Right renal cortex interstitium (tissue), 3 donors: ENCODE measurements at places on chromosomes 16 and 17. TPM values are rescaled to one million over a fixed set of nuclear protein-coding genes. Genes with fewer than 3 reads are reported as not detected.

Gene CENPV
- 70.1 TPM for polyA plus RNA-seq

Gene KCNH6
- polyA plus RNA-seq = 1.3 TPM

Gene TEX19
- not detected for polyA plus RNA-seq

Gene SLC16A6
- 0.85 TPM for polyA plus RNA-seq

Gene CDT1
- polyA plus RNA-seq = 10.5 TPM

Gene CRYBA1
- polyA plus RNA-seq = not detected

Gene EIF3C
- polyA plus RNA-seq = 654 TPM

GRCh38 chr16:86625821-86626220 lies 47.5 kb downstream of the FOXL1 start:
- DNase-seq = no peak

DNA sequence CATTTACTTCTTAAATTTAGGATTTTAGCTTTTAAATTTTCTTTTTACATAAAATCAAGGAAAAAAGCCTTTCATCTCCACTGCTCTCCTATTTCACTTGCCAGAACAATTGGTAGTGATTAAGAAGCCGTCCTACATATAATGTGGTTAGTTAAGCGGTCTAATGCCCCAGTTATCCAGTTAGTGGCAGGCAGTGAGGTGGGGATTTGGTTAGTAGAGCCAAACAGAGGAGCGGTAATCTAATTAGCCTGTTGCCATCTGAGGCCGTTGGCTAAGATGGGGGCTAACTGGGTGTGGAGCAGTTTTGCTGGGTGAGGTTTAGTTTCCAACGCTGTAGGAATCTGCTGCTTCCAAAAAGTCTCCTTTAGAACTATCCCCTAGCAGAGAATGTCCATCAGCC lies 22.4 kb downstream of the SNX11 start:
- no peak for DNase-seq

DNA sequence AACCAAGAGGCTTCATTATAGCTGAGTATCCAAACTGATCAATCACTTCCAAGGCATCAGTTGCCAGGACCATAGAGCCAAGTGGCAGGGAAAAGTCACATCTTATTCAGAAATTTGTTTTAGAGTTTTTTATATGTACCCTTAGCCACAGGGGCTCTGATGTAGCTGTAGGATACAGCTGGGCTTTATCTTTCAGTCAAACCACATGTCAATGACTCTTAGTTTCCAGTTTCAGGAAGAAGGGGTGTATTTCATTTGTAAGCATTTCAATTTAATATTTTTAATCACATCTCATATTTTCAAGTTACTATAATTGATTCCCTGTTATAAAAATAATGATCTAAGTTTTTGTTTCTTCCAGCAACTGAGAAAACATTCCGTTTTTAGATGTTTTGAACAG lies 2.9 kb upstream of the FLCN start:
- DNase-seq = no peak

DNA sequence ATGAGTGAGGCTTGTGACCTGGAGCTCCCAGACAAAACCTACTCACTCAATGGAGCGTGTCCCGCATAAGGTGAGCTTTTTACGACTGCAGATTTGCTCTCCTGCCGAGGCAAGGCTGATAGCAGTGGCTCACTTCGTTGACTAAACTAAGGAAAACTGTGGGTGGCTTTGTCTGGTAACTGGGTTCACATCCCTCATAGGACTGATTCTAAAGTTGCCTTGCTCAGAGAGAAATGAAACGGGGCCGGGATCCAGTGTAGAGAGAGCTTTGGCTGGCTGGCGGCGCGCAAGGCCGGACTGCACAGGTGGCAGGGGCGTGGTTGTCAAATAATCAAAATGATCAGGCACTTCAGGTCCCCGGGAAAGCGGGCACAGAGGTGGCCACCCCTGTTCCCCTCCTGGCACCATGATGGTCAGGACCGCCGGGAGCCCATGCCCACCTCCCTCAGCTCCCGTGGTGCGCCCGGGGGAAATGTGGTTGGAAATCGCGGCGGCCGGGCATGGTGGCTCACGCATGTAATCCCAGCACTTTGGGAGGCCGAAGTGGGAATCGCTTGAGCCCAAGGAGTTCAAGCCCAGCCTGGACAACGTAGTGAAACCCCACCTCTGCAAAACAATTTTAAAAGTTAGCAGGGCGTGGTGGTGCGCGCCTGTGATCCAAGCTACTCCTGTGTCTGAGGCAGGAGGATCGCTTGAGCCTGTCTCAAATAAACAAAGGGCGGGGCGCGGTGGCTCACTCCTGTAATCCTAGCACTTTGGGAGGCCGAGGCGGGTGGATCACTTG lies 26.6 kb upstream of the OR1F1 start:
- DNase-seq = no peak

GRCh38 chr16:6704306-6704930 lies 628.2 kb upstream of the RBFOX1 start:
- no peak for DNase-seq

DNA sequence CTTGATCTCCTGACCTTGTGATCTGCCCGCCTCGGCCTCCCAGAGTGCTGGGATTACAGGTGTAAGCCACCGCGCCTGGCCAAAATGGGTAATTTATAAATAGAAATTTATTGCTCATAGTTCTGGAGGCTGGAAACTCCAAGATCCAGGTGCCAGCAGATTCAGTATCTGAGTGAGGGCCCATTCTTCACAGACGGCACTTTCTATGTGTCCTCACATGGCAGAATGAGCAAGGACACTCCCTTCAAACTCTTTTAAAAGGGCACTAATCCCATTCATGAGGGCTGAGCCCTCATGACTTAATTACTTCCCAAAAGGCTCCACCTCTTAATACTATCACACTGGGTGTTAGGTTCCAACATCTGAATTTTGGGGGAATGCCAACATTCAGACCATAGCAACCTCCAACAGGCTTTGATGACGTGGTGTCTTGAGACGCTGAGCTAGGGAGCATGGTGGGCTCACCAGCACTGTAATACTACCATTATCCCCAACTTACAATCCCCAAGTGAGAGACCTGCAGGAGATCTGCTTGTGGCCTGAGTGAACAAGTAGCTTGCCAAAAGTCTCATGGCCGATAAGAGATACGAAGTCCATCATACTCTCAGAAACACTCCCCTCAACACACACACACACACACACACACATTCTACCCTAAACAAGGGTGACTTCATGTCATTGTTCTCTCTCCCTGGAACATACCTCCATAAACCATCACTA lies 8.5 kb downstream of the CMTM4 start:
- no peak for DNase-seq

GRCh38 chr16:80123189-80123588 lies 417.6 kb upstream of the DYNLRB2 start:
- no peak for DNase-seq

DNA sequence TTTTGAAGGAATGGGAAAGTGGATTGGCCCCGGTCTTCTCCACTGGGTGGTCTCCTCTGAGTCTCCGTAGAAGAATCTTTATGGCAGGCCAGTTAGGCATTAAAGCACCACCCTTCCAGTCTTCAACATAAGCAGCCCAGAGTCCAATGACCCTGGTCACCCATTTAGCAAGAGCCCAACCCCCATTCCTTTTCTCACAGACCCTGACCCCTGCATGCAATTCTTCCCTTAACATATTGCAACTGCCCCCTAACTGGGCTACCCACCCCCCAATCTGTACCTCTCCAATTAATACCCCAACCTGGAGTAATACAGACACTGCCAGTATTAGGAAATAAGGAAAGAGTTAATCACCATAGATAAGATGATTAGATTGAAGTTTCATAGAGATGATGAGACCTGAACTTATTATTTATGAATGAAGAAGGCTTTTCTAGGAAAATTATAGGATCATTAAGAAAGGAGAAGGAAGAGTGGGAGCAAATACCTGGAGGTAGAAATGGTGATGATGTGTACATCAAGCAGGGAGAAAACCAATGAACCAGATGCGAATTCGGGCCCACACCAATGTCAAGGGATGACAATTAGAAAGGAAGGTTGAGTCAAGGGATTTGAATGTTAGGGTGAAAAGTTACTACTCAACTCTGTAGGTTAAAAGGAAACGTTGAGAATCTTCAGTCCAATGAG lies 2.4 kb downstream of the CCL2 start:
- DNase-seq = no peak

DNA sequence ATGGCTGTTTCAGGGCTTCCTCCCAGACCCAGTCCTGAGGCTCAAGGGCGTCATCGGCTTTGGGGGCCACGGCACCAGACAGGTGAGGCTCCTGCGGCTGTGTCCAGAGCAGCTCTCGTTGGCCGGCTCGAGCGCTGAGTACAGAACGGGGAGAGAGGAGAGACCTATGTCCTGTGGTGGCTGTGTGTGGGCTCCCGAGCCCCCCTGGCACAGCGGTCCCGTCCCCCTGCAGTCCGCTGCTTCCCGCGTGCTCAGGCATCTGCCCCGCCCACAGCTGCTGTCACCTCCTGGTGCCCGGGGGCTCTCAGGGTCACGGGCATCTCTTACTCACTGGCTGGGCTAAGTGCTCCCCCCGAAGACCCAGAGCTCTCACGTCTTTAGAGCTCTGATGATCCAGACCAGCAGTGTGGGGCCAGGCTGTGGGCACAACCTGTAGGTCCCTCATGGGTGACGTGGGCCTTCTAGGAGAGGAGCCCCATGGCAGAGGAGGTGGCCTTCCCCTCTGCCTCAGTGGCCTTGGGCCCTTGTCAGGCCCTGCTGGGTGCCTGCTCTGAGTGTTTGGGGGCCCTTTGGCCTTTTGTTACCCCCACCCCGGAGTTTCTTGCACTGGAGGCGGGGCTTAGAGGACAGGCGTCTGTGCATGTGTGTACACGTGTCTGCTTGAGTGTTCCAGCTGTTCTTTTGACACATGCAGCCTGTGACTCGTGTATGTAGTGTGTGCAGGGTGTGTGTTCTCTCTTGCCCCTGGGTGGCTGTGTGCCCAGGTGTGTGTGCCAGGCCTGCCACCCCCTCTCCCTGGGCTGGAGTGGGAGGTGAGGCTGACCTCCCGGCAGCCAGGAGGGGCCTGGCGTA lies 3.5 kb downstream of the WDR90 start:
- no peak for DNase-seq

DNA sequence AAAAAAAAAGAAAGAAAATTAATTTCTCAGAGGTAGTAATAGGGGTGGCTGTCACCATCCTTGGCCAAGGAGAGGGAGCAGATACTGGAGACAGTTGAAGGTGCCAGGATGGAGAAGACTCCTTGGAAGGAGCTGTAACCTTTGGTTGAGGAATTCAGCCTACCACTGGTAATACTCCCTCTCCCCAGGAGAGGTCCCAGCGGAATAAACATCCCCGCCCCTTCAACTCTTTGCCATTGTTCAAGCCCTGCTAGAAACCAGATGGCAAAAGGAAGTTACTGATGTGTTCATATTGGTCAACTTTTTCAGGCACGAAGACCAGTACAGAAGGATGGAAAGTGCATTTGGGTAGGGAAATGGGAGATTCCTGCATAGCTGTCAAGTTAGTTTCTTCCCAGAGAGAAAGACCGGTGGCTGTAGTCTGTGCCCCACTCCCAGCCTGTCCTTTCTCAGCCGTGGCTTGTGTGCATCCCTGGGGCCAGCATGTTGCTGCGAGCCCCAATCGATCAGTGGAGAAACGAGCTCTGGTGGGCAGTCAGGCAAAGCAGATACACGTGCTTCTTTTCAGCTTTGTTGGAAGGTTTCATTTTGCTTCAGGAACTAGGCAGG lies 612.1 kb downstream of the MAF start:
- no peak for DNase-seq

DNA sequence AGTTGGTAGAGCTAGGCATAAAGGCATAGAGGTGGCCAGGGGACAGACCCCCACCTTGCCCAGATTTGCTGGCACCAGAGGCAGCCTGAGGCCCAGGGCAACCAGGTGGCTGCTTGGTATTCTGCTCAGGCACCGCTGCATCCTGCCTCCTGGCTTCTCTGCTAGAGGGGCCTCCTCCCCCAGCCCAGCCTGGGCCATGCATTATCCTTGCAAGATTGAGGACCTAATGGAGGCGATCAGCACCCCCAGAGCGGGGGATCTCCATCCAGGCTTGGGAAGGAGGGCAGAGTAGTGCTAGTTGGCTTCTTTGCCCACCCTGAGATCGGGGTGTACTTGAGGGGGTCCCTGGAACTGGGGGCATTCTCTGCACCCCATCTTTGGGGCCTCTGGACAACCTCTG lies 23.8 kb downstream of the CDK5RAP3 start:
- DNase-seq = no peak

- no peak for DNase-seq
Observed at GRCh38 chr17:66803474-66803951, 31.4 kb upstream of the CACNG5 start.

- DNase-seq = no peak
Observed at GRCh38 chr17:49516180-49516579, 21.1 kb downstream of the NGFR start.

GRCh38 chr16:4435337-4436067 lies 9.8 kb downstream of the DNAJA3 start:
- no peak for DNase-seq

DNA sequence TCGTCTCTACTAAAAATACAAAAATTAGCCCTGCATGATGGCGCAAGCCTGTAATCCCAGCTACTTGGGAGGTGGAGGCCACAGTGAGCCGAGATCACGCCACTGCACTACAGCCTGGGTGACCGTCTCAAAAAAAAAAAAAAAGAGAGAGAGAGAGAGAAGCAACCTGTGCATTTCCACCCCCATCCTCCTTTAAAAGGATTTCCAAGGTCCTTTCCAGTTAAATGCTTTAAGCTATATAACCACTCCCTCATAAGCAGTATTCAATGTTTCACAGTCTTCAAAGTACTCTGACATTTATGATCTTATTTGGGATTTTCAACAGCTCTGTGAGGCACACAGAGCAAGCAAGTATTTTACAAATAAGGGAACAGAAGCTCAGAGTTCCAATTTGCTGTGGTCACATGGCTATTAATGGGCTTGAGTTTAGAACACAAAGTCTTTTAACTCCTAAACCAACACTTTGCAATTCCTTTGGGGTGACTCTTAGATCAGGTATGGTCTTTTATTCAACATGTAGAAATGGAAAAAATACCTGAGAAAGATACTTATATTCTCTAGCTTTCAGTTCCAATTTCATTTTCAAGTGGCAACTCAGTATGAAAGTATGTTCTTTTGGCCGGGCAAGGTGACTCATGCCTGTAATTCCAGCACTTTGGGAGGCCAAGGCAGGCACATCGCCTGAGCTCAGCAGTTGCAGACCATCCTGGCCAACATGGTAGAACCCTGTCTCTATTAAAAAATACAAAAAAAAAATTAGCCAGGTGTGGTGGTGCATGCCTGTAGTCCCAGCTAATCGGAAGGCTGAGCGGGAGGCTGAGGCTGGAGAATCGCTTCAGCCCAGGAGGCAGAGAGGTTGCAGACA lies 31.3 kb downstream of the SPOP start:
- no peak for DNase-seq

DNA sequence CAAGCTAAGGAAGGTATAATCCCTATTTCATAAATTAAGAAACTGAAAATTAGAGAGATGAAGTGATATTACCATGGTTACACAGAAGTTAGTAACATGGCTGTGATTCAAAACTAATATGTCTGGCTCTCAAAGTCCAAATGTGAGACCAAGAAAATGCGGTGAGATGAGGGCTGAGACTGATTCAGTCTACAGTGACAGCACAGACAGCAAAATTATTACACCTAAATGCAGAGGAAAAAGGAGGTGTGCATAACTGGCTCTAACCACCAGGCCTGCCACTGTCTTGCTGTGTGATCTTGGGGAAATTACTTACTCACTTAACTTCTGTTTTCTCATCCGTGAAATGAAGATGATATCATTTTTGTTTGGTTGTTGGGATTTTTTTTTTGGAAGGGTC lies 270.0 kb upstream of the SOX9 start:
- DNase-seq = no peak
